ENCODE measurements at places on chromosomes 11 and 22.

DNA sequence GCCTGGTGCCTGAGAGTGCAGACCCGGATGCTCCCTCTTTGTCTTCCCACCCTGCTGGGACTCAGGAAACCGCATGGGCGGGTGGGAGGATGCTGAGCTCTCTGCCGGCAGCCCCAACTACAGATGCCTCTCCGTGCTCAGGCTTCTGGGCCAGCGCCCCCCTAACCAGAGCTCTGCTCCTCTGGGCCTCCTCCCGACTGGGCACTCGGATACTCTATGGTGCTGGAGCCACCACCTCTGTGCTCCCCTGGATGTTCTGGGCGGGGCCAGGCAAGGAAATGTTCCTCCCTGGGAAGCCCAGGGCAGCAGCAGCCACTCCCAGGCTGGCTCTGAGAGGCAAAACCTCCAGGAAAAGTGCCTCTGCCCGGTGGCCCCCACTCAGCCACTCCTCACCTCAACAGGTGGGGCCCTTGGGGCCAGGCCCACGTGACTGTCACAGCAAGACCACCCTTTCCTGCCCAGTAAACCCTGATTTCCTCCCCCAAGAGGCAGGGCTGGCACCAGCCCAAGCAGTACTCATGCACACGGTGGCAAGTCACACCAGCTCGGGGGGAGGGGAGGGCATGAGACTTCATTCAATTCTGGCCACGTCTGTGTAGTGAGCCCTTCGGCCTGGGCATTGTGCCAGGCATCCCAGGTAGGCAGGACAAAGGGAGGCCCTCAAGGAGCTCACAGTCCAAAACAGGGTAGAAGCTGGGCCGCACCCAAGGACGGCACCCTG lies 54.7 kb upstream of the TCF20 start:
- DNase-seq, result no peak

GRCh38 chr11:44430140-44430539 lies 120.2 kb upstream of the ALX4 start:
- no peak for DNase-seq

GRCh38 chr11:107710301-107710700 lies 1.6 kb downstream of the SLN start:
- DNase-seq, result no peak

DNA sequence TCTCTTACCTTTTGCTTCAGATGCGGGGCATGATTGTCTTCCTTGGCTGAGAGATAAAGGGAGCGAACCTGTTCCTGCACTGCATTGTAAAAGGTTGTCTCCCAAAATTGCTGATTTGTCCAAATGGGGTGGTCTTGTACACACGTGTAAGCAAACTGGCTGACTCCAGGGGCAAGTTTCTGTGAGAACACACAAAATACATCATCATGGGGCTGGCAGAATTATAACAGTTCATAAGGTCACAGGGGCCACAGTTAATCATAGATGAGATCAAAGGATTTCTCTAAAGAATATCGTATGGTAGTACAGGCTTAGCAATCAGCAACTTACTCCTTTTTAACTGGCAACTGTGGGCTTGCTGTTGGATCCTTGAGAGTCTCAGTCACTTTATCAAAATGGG lies 194.3 kb downstream of the SWAP70 start:
- no peak for DNase-seq

DNA sequence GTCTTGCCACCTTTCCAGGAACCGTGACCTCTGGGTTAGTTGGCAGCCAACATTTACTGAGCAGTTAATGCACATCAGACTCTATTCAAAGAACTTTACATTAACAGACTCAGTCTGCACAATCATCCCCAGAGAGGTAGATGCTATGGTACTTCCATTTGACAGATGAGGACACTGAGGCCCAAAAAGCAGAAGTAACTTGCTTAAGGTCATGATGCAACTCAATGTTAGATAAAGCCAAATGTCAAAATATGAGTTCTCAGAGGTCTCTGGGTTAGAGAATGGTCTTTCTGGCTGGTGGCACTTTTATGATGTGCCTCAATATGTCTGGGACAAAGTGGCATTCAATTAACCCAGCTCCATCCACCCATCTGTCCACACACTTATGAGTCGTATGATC lies 450.0 kb downstream of the MIAT start:
- DNase-seq, result no peak

DNA sequence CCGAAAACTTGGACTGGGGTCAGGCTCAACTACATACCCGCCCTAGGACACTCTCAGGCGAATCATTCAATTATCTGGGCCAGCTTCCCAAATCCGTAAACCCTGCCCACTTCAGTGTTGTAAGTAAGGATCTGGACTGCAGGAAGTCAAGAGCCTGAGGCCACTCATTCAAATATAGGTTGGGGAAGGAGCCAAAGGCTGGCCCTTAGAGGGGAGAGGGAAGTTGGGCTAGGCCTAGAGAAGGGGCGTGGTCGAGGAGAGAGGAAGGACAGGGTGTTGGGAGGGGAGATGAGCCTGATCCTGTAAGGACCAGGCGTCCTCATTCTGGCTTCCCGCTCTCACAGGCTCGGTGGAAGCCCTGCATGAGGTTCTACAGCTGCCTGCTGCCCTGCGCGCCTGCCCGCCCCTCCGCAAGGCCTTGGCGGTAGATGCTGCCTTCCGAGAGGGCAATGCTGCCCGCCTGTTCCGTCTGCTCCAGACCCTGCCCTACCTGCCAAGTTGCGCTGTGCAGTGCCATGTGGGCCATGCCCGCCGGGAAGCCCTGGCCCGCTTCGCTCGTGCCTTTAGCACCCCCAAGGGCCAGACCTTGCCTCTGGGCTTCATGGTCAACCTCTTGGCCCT lies 3.0 kb downstream of the SAC3D1 start:
- no peak for DNase-seq

- DNase-seq, result no peak
These were observed 47.4 kb downstream of the ZNF280B start for GRCh38 chr22:22461111-22461510.

GRCh38 chr22:39712081-39712480 lies 141.5 kb downstream of the CACNA1I start:
- DNase-seq, result no peak

GRCh38 chr11:96448225-96448624 lies 58.4 kb downstream of the JRKL start:
- no peak for DNase-seq

DNA sequence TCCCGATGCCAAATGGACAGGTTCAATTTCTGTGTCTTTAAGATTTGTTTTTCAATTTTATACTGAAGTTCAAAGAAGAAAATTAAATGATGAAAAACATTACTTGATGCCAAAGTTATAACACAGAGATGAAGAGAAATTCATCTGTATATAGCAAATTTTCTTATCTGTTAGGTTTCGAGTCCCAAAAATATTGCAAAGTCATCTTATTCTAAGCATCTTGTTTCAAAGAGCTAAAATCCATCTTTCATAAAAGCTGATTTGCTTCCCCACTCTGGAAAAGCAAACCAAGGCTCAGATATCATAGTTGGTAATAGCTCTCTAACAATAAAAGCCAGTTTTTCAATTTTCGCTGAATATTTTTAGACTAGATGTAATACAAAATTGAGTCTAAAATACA lies 19.0 kb upstream of the CCDC89 start:
- no peak for DNase-seq

- DNase-seq, result no peak
These were observed 37.1 kb downstream of the RNF141 start for GRCh38 chr11:10503777-10504480.

DNA sequence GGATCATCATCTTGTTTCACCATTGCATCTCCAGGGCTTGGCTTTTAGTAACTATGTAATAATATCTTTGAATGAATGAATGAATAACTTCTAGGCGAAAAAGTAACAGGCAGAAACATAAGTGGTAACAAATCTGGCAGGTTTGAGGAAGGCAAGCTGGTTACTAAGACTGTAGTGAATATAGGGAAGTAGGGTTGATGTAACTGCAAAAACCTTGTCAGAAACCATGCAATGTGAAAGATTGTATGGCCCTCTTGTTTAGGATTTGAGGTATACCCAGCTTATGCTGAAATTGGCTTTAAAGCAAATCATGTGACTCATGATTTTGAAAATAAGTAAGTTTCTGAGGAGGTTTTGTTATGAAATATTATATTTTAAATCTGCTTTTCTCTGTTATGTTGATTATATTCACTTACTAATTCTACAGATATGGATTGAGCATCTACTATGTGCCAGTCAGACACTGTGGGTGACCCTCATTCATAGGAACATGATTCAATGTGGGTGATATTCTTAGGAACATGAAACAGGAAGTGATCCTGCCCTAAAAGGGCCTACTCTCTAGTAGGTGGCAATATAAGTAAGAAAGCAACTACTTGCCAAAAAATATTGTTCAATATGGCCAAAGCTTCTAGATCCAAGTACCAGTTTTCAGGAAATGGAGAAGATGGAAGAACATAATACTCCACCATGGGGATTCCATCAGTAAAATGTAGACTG lies 115.5 kb upstream of the CCDC90B start:
- no peak for DNase-seq

- no peak for DNase-seq
These were observed 59.4 kb upstream of the CHRM4 start for GRCh38 chr11:46450846-46451477.

DNA sequence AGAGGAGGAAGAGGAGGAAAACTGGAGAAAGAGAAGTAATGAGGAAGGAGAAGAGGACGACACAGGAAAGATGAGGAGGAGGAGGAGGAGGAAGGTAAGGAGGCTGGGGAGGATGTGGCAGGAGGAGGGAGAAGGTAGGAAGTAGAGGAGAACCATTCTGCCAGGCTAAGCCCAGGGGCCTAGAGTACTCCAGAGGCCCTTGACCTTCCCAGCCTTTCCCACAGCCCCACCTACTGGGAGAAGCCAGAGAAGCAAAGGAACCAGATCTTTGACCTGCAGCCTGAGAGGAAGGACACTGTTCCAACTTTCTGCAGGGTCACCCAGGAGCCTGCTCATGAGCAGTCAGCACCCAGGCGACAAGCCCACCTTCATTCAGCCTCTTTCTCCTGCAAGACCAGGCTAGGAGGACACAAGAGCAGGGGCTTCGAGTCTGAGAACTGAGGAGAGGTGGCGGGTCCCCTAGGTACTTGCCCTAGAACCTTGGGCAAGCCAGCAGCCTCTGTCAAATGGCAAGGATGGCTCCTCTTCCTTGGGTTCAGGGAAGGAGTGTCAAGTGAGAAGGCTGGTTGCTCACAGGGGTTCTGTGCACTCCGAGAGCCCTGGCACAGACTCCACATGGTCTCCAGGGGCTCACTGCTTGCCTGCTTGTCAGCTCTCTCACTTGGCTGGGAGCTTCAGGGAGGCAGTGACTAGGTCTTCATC lies 27.9 kb upstream of the OAF start:
- DNase-seq, result peak; percentile 22

DNA sequence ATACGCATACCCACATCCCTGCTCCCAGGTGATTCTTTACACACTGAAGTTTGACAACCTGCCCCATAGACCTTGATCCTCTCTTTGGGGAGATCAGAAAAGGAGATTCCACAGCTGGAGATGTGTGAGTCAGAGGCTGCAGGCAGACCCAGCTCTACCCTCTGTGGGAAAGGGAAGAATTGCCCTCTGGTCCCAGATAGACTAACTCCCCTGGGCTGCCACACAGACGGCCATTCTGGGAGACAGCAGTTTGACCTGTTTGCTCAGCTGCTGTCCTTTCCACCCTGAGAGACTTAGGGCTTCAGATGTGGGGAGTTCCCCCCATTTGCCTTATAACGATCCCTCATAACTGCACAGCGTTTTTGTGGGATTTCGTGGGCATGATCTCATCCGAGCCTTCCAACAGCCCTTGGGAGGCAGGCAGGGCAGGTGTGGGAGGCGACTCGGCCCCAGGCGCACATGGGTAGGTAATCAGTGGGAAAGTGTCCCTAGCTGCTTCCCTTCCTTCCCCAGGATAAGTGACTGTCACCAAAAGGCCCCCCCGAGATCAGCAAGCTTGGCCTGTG lies 14.1 kb downstream of the FAM83F start:
- no peak for DNase-seq

DNA sequence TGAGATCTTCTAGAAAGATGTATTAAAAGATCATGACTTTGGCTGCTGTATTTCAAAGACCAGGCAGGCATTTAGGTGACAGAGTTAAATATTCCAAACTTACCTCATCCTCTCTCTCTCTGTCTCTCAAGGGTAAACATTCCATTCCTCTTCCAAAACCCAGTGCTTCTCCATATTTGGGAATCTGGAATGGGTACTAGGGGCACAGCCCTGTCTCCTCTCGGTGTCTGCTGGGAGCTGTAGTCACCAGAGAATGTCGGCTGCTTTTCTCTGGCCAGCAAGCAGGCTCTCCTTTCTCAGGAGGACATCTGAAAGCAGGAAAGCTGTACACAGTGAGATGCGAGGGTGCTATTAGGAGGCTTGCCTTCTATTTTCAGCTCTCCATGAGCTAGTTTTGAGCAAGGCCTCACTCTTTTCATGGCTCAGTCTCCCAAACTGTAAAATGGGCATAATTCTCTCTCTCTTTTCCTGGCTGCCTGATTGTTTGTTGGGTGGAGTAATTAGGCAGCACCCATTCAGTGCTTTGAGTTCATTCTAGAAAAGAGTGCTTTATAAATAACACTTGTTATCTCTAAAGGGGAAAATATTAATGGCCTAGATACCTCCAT lies 9.3 kb upstream of the PEX26 start:
- DNase-seq, result no peak

DNA sequence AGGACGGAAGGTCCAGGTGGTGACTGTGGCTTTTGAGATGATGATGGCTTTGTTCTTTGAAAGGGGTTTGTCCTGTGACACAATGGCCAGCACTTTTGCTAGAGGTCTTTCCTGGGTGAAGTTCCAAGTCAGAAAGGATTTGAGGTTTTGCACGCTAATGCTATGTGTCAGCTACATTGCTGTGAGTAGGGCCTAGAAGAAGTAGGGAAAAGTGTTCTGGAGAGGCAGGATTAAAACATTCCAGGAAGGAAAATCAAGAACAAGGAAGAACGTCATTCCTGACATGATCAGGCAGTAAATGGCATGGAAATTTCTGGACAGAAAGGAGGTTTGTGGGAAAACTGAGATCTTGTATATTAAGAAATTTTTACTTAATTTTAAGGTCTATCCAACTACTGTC lies 290.7 kb downstream of the NTM start:
- no peak for DNase-seq

DNA sequence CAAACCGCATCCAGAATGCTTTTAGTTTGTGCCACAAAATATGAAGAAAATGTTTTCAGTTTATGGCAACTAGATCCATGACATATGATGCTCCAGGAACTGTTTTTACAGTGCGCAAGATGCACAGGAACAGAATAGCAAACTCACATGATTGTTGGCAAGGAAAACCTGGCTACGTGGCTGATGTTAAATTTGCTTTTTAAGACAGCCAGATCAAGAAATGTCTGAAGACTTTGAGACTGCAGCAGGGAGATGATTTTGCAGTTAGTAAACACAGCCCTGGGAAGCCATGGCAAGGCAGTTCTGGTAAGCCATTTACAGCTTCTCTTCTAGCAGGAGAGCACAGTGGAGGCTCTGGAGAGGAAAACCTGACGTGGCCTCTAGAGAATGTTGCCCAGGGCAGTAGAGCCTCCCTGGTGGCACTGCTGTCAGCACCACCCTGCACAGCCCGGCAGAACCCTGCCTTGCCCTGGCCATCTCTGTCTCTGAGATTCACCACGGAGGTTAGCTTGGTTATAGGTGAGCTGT lies 69.8 kb upstream of the TNRC6B start:
- no peak for DNase-seq

DNA sequence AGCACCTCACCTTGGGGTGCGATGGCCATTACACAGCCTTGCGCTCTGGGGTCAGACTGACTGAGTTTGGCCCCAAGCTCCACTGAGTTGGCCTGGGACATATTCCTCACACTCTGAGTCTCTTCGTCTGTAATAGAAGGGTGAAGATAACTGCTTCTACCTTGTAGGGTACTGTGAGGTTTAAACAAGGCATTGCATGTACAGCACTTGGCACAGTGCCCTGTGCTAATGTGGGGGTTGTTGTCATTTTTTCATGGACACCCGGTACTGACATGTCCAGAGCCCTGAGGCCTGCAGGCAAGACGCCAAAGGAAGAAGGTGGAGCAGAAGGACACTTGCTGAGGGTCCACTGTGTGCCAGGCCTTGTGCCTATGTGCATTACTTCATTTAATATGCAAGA lies 50.7 kb downstream of the OTOG start:
- no peak for DNase-seq

Measured in omental fat pad (tissue), 4 donors.